ENCODE measurements at places on chromosomes 1 and 21. TPM values are rescaled to one million over a fixed set of nuclear protein-coding genes. Genes with fewer than 3 reads are reported as not detected.

Gene SH2D1B
- 0.14 TPM for total RNA-seq

Gene LDLRAD1
- not detected for total RNA-seq

Gene ELF3
- total RNA-seq: 0.48 TPM

Gene PTGS2
- 9.3 TPM for total RNA-seq

Gene NBPF6
- not detected for total RNA-seq

Gene PADI3
- not detected for total RNA-seq

Gene SEMA6C
- 10.1 TPM for total RNA-seq

Gene ANXA9
- total RNA-seq: 0.19 TPM

Gene PLA2G2C
- total RNA-seq: 0.24 TPM

Gene MIXL1
- not detected for total RNA-seq

Gene ANGPTL3
- not detected for total RNA-seq

Gene ADAM30
- total RNA-seq: not detected

Gene PRR9
- not detected for total RNA-seq

Gene GUCA2A
- not detected for total RNA-seq

Gene UBASH3A
- total RNA-seq: 0.32 TPM

Gene RBP7
- 35.7 TPM for total RNA-seq

Gene POU2F1
- 21.1 TPM for total RNA-seq

Gene TSTD1
- total RNA-seq: 4.5 TPM

Gene ZNF683
- not detected for total RNA-seq

Gene TTLL7
- 47.0 TPM for total RNA-seq

Gene CSF1
- 64.1 TPM for total RNA-seq

Gene AKR7A3
- 0.69 TPM for total RNA-seq
